ENCODE measurements at places on chromosomes 1 and 21.

DNA sequence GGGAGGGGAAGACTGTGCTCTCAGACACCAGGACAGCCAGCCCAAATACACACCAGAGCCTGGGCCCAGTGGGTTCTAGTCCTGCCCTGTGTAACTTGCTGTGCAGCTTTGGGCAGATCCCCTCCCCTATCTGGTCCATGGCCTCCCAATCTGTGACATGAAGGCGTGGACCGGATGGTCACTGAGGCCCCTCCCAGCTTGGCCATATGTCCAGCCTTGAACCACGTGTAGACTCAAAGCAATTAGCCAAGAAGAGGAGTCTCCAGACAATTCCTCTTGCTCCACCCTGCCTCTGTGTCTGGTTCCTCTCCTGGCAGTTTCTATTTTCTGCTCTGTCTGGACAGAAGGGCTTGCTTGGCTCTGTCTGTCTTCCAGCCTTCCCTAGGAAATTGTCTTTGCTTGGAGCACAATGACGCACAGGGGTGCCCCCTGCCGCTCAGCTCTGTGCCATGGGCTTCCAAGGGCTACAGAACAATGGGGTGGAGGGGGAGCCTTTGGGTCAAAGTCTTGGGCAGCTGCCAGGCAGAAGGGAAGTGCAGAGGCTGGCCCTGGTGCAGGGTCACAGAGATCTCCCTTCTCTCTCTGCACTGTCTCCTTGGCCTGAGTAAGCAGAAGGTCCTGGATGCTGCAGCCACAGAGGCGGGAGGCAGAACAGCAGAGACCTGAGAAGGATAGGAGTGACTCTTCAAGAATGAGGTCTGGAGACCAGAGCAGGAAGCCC lies 66.1 kb downstream of the TENT5C start:
- DNase-seq = peak; percentile 27

GRCh38 chr1:8154621-8155052 lies 128.5 kb upstream of the ERRFI1 start:
- DNase-seq = no peak

GRCh38 chr1:183568176-183569021 lies 21.9 kb downstream of the NCF2 start:
- DNase-seq = no peak

- no peak for DNase-seq
Measured at GRCh38 chr1:105083611-105084010, 1333.9 kb downstream of the AMY1C start.

DNA sequence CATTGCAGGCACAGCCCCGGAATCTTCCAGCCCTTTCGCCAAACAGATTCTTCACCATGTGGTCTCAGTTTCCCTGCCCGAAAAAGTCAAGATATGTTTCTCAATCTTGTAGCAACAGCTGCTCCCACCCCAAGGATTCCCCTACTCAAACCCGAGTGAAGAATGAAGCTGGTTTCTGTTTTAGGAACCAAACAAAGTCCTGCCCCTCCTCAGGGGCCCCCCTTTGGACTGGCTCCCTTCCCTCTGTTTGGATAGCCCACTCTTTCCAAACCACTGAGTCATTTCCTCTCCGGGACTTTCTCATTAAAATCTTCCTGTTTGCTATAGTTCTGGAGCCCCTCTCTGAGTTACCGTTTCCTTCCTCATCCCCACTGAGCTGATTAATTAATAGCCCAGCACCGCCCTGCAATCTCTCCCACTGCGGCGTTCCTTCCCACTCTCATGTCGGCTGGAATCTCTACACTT lies 100.9 kb downstream of the TSEN15 start:
- DNase-seq = no peak

DNA sequence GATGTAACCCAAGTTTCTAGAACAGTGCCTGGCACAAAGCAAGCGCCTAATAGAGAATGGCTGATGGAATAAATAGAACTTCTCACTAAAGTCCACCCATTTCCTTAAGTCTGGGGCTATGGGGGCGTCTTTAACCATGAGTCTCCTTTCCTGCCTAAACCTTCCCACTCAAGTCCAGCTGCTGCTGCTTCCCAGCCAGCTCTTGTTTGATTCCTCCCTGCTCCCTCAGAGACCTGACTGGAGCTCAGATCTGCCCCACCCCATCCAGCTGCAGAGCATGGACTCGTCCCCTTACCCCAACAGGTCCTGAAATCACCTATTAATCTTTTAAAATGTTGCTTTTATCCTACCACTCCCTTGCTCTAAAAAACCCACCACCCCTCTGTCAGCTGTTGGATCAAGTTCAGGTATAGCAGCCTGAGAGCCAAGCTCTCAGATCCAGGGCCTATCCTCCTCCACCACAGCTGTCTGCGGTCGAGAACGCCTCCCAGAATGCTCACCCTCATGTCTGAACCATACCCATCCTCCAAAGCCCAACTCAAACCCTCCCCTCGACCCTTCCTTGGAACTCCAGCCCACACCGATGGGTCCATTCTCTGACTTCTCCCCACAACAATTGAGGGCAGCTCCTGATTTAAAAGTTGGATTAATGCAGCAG lies 12.8 kb upstream of the GALNT2 start:
- no peak for DNase-seq

DNA sequence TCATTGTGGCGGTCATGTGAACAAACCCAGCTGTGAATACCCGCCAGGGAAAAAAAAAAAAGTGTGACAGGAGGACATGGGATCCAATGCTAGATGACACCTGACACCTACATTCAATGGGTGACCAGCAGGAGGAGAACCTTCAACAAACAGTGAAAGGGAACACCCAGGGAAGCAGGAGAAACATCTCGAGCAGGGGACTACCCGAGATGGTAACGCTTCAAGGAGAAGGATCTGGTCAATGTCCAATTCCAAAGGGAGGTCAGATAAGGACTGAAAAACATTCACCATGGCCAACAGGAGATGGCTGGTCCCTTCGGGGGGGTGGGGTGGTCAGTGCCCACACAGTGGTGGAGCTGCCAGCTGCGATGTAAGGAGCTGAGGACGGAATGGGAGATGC lies 46.3 kb downstream of the PTPN14 start:
- no peak for DNase-seq

DNA sequence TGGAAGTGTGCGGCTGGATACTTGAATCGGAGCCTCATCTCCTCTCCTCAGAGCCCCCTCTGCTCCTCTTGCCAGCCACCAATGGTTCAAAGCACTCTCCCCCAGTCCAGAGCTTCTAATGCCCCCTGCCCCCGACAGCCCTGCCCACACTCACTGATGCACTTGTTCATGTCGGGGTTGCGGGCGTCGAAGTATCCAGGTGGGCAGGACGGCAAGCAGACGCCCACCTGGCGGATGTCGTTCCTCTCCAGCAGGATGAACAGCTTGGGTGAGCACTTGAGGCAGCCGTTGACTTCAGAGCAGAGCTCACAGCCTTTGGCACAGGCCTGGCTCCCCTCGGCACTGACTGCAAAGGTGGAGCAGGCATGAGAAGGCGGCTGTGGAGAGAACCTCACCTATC lies 18.4 kb downstream of the RSPO1 start:
- DNase-seq = no peak

- peak; percentile 51 for DNase-seq
Measured at GRCh38 chr1:69700770-69701169, 133.0 kb downstream of the LRRC7 start.

DNA sequence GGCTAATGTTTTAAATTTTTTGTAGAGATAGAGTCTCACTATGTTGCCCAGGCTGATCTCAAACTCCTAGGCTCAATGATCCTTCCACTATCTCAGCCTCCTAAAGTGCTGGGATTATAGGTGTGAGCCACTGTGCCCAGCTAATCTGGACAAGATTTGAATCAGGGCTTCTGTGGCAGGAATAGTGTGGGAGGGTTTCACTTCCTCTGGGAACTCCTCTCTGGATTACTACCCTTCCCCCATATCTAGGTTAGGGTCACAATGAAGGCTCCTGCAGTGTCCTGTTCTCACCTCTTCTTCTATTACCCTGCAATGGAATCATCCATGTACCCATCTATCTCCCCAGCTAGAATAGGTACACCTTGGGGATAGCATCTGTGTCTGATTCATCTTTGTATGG lies 133.6 kb upstream of the RAB4A start:
- DNase-seq = no peak

GRCh38 chr1:27567146-27567526 lies 36.8 kb downstream of the AHDC1 start:
- DNase-seq = no peak

GRCh38 chr1:208272311-208272710 lies 28.1 kb upstream of the PLXNA2 start:
- DNase-seq = no peak

- DNase-seq = no peak
Measured at GRCh38 chr1:207903767-207904166, 7.2 kb downstream of the CD34 start.

GRCh38 chr1:214565310-214565709 lies 13.9 kb upstream of the PTPN14 start:
- no peak for DNase-seq

DNA sequence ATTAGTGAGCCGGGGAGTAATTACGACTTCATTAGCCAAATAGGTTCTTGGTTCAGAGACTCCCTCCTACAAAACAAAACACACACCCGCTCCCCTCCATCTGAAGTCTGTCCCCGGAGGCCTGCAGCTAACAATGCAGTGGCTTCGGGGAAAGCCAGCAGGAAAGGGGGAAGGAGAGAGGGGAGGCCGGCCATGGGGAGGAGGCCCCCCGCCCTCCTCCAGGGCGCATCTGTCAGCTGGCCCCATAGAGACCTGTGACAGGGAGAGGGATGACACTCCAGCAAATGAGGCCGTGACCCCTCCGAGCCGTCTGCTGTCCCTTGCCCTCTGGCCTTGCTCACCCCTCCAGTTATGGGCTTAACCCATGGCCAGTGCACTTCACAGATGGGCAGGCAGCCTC lies 12.1 kb upstream of the CNTN2 start:
- no peak for DNase-seq

DNA sequence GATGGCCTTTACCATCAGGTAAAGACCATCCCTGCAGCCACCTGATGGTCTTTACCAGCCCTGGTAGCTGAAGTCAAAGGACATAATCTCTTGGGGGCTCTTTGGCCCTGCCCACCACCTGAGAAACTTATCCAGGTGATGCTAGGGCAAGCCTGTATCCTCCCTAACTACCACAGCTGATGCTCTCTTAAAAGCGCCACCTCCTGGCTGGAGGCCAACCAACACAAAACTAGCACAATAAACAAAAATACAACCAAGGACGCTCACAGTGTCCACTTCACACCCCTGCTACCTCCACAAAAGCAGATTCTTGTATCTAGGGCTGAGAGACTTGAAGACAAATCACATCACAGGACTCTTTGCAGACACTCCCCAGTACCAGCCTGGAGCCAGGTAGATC lies 357.1 kb upstream of the POU3F1 start:
- no peak for DNase-seq

DNA sequence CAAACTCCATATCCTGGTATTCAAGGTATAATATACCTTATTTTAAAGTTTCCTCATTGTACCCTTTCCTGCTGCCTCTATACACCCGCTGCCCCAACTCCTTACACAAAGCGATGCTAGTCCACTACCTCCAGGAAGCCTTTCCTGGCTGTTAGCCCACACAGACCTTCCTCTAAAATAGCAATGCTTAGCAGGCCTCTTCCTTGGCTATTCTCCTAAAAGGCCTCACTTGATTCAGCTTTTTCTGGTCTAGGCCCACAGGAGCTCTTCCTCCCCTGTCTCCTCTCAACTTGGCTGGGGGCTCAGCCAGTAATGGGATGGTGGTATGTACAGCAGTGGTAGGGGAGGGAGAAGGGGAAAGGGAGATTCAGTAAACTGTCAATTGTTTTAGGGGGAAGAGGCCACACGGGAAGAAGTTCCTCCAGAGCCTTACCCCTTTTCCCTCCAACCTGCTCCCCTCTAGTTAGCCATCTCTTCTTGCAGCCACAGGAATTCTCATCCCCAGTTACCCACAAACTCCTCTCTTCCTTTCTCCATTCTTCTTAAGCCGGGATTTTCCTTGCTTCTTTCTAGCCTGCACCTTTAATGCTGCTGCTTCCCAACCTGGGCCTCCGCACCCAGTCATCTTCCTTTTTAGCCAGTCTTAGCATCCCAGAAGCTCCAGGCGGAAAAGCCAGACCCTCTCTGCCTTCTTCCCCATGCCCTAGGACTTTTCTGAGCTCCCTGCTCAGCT lies 2.6 kb downstream of the LRRC41 start:
- DNase-seq = no peak

GRCh38 chr1:203084588-203085527 lies 954 bp downstream of the MYOG start:
- no peak for DNase-seq

GRCh38 chr1:70809069-70809468 lies 238.5 kb downstream of the PTGER3 start:
- DNase-seq = no peak
